ENCODE measurements at places on chromosomes 12 and 14. TPM values are rescaled to one million over a fixed set of nuclear protein-coding genes. Genes with fewer than 3 reads are reported as not detected.
A peak's percentile ranks its signal among the peaks of the same experiment; 100 is the strongest.

GRCh38 chr12:6452245-6452943 is 552 bp downstream of the TAPBPL start:
- H3K27ac ChIP-seq, result peak overlapping the region; percentile 100
- peaks cover 38% of the 10 kb centered on the region for H3K4me1 ChIP-seq
- H3K4me3 ChIP-seq, result peak overlapping the region; percentile 100
- DNase-seq, result no peak
- no peaks in the 10 kb centered on the region for H3K27me3 ChIP-seq

DNA sequence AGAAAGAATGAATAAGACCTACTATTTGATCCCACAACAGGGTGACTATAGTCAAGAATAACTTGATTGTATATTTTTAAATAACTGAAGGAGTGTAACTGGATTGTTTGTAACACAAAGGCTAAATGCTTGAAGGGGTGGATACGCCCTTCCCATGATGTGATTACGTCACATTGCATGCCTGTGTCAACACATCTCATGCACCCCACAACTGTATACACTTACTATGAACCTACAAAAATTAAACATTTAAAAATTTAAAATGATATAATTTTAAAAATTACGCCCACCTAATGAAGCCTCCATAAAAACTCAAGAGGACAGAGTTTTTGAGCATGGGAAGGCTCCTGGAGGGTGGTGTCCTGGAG is 94.5 kb downstream of the SCARB1 start:
- no peak overlapping the region for H3K4me3 ChIP-seq
- DNase-seq, result no peak
- peaks cover 12% of the 10 kb centered on the region for H3K36me3 ChIP-seq
- H3K4me1 ChIP-seq, result peaks cover 31% of the 10 kb centered on the region

Gene CARMIL3
- 0.10 TPM for total RNA-seq

DNA sequence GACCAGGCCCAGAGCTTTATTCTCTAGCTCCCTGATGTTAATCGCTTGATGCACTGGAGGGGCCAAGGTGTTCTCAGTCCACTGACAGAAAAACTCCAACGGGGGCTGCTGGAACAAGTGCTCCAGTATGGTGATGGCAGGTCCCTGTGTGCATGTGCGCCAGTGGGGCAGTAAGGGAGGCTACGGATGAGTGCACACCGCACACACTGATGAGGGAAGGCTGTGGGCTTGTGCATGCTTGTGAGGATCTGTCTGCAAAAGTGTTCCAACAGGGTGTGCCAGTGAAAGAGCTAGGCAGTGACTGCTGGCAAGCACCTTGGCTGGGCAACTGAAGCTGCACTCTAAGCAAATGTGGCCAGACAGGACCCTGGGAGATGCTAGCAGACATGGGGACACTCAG is 229.7 kb upstream of the FOXG1 start:
- H3K4me3 ChIP-seq, result no peak overlapping the region
- no peak overlapping the region for H3K27ac ChIP-seq
- peaks cover 8% of the 10 kb centered on the region for H3K36me3 ChIP-seq
- DNase-seq, result no peak

Gene WDR20
- 59.3 TPM for total RNA-seq

Gene RTN1
- not detected for total RNA-seq

GRCh38 chr12:6494968-6495367 is 1.1 kb downstream of the NCAPD2 start:
- H3K4me1 ChIP-seq, result peaks cover 33% of the 10 kb centered on the region
- H3K4me3 ChIP-seq, result peak overlapping the region; percentile 97
- H3K27ac ChIP-seq, result peak overlapping the region; percentile 99
- H3K27me3 ChIP-seq, result no peaks in the 10 kb centered on the region
- peaks cover 15% of the 10 kb centered on the region for H3K36me3 ChIP-seq
- no peak for DNase-seq

Gene POU6F1
- total RNA-seq, result 5.3 TPM

GRCh38 chr14:55438066-55438683 is 2.2 kb downstream of the TBPL2 start:
- H3K27me3 ChIP-seq, result no peaks in the 10 kb centered on the region
- H3K4me3 ChIP-seq, result no peak overlapping the region
- H3K27ac ChIP-seq, result no peak overlapping the region
- H3K4me1 ChIP-seq, result peaks cover 10% of the 10 kb centered on the region

- H3K27me3 ChIP-seq, result peaks cover 22% of the 10 kb centered on the region
- no peak overlapping the region for H3K4me3 ChIP-seq
- no peaks in the 10 kb centered on the region for H3K4me1 ChIP-seq
- no peak overlapping the region for H3K27ac ChIP-seq
Observed at GRCh38 chr14:94282991-94283723, 9.9 kb downstream of the SERPINA10 start.

Measured in natural killer cell treated with Interleukin-12 subunit alpha and Interleukin-12 subunit beta and Interleukin-15 and Interleukin-18, amount 100 ng/mL, for 72 hours (primary cell).